Left kidney (tissue), 8 donors: ENCODE measurements at places on chromosomes 5 and 9. TPM values are rescaled to one million over a fixed set of nuclear protein-coding genes. Genes with fewer than 3 reads are reported as not detected.
A peak's percentile ranks its signal among the peaks of the same experiment; 100 is the strongest.

The KCNV2 gene
- polyA plus RNA-seq, result 0.27 TPM

DNA sequence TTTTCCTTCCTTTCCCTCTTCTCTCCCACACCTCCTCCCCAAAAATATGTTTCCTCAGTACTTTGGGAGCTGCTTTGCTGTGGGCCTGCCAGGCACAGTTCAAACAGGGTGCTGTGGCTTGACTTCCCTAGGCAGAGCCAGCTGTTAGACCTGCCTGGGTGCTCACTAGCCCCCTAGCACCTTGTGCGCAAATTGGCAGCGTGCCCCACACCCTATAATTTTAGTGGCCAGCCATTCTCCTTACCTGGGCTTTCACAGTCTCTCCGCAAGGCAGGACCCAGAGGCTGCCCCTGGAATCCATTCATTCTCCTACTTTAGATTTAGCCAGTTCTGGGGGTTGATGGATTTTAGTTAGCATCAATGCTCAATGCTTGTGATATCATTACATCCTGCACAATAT lies 72.3 kb downstream of the ANGPTL2 start:
- no peak for DNase-seq

The RASEF gene
- polyA plus RNA-seq, result 8.5 TPM

The PDZD2 gene
- polyA plus RNA-seq, result 22.1 TPM

DNA sequence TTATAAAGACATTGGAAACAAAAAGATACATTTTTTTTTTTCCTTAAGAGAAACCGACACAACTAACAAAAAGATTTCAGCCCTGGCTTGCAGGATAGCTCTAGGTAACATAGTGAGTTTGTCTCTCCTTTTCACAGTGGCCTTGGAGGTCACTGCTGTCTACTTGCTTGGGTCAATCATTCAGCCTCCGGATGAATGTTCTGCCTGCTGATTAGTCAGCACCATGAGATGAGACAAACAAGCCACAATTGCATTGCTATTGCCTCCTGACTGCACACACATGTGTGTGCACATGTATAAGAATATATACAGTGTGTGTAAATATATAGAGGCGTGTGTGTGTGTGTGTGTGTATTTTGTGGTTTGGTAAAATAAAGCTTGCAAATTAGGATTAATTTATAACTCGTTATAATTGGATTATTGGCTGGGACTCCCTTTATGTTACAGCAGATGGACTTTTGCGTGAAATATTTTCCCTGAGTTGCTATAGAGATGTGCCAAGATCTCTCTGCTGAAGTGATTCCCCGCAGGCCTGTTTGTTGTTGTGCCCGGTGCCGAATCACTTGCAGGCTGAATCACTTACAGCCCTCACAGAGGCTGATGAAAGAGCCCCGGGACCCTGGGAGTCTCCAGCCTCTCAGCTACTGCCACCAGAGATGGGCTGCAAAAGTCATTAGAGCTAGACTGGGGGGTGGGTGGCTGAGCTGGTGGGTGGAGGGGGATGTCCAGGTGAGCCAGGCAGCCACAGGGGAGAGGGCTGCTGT lies 161.2 kb downstream of the FGF18 start:
- no peak for DNase-seq

The ORM1 gene
- polyA plus RNA-seq, result 0.22 TPM

GRCh38 chr5:86894056-86894455 lies 276.3 kb downstream of the COX7C start:
- DNase-seq, result no peak

DNA sequence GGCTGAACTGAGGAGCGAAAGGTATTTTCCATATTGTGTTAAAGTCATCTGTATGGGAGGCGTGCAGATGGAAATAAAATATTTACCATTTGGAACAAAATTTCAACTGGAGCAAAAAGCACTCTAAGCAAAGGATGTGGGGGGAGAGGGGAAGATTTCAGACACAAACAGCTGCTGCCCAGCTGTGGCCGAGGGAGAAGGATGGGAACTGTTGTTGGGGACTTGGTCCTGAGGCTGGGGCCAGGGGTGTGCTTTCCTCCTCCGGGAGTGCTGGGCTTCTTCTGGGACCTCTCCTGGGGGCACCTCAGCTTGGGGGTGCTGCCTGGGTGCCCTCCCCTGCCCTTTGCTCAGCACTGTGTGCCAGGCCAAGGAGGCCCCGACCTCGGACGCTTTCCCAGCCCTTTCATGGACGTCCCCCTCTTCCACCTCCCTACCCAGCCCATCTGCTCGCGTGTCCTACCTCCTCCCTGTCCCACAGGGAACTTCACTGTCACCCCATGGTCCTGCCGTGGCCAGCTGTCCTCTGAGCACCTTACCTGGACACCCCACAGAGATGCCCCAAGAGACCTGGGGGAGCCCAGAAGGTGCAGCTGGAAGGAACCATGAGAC lies 101.9 kb upstream of the COL5A1 start:
- DNase-seq, result peak; percentile 63

The PCDHGA7 gene
- 2.2 TPM for polyA plus RNA-seq

- no peak for DNase-seq
Measured at GRCh38 chr9:95028853-95029219, 288.7 kb downstream of the FANCC start.

DNA sequence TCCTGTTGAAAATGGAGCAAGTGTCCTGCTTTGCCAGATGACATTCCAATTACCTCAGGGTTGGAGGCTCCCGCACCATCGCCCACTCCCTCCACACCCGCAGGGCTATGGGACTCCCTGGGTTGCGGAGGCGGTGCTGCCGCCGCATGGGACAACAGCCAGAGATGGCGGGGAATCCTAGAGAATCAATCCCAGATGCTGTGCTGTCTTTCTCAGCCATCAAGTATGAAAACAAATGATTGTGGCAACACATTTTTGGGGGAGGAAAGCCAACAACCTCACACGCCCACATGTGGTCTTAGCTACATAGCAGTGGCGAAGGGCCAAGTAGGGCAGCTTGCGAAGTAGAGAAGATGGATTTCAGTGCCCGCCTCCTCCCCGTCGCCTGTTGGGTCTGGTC lies 46.7 kb downstream of the IL31RA start:
- no peak for DNase-seq

DNA sequence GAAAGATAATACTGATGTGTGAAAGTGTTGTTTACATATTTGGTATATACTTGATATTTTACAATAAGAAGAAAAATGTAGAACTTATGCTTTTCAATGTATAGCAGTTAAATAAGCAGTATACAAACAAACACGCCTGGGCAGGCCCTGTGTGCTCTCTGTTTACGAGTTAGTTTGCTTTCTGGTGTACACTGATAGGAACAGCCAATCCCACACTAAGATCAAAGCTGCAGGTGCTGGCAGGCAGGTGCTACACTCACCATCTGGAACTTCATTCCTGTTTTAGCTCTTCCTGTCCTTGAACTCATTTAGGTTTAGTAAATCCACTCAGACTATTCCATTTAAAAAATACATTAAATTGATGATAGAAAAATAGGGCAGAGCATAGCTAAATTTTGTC lies 614.7 kb upstream of the ST8SIA4 start:
- DNase-seq, result no peak

The PCSK1 gene
- 0.38 TPM for polyA plus RNA-seq

The GPR21 gene
- polyA plus RNA-seq, result 0.62 TPM

GRCh38 chr5:103582364-103582763 lies 19.8 kb upstream of the NUDT12 start:
- DNase-seq, result no peak

- no peak for DNase-seq
Measured at GRCh38 chr9:93897075-93897970, 57.8 kb downstream of the BARX1 start.

GRCh38 chr5:140992828-140993227 lies 26.6 kb downstream of the PCDHAC2 start:
- DNase-seq, result no peak

The OGN gene
- 40.2 TPM for polyA plus RNA-seq

- no peak for DNase-seq
Measured at GRCh38 chr5:111227226-111227782, 3.1 kb downstream of the CAMK4 start.

- DNase-seq, result no peak
Measured at GRCh38 chr9:7433508-7434292, 365.9 kb downstream of the DMAC1 start.

- DNase-seq, result no peak
Measured at GRCh38 chr5:88878976-88879375, 4.0 kb downstream of the MEF2C start.

The SYNPO gene
- polyA plus RNA-seq, result 85.9 TPM

DNA sequence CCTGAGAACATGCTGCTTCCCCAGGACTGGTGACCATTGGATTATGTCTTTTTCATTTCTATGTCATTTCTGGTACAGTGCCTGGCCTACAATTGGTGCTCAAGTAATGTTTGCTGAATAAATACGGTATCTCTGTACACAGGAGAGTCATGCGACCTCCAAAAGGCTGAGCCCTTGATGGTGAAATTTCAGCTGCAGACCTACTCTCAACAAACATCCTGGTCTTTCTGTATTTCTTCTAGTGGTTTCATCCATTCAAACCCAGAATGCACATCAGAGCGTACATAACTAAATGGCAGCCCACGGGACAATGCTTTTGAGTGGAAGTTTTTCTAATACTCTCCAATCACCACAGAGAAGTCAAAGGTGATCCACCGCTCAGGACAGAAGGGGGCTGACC lies 62.6 kb upstream of the RPS23 start:
- DNase-seq, result no peak

DNA sequence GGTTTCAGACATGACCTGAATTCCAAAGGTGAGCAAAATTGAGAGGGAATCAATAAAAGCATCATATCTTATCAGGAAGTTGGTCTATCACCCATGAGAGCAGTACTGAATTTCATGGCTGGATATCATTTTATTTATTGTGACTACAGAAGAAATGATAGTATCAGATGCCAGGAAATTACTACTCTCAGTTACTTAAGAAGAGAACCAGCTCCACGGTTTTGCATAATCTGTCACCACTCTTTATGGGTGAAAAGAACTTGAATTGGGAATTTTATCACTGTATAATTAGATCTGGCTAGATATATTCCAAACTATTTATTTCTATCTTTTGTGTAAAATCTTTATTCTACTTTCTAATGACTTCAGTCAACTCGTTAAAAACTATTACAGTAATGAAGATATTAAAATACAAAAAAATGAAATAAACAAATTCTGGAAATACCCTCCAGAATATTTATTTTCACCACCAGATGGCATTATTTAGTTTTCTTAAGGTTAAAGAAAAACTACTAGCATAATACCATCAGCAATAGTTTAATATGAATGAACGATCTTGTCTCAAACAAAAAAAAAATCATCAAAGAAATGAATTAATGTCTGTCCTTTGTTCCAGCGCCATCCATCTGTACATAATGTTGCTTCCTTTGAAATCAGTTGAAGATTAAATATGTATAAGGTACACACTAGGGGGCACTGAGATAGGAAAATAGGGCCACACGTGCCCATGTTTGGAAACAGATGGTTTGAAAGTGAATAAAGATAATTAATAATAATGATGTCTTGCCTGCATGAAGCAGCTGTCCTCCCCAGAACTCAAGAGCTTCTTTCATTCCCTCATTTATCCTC lies 84.7 kb upstream of the SLCO6A1 start:
- no peak for DNase-seq

- DNase-seq, result no peak
Measured at GRCh38 chr9:78292716-78293497, 4.0 kb upstream of the PSAT1 start.

The FEM1C gene
- polyA plus RNA-seq, result 24.6 TPM

DNA sequence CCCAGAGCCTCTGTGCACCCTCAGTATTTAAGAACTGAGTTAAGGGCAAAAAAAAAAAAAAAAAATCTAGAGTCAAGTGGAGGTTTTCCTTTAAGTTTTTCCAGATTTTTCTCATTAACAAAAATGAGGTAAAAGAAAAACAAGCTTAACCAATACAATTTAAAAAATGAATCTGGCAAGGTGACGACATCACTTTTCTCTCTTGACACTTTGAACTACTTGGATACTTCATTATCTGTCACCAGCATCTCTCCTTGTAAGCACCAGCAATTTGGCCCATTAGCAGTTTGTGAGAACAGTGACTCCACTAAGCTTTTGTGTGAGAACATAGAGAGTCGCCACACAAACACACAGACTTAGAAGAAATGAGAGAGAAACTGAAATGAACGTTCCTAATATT lies 345.7 kb upstream of the SLC30A5 start:
- DNase-seq, result no peak

The DRD1 gene
- polyA plus RNA-seq, result not detected

DNA sequence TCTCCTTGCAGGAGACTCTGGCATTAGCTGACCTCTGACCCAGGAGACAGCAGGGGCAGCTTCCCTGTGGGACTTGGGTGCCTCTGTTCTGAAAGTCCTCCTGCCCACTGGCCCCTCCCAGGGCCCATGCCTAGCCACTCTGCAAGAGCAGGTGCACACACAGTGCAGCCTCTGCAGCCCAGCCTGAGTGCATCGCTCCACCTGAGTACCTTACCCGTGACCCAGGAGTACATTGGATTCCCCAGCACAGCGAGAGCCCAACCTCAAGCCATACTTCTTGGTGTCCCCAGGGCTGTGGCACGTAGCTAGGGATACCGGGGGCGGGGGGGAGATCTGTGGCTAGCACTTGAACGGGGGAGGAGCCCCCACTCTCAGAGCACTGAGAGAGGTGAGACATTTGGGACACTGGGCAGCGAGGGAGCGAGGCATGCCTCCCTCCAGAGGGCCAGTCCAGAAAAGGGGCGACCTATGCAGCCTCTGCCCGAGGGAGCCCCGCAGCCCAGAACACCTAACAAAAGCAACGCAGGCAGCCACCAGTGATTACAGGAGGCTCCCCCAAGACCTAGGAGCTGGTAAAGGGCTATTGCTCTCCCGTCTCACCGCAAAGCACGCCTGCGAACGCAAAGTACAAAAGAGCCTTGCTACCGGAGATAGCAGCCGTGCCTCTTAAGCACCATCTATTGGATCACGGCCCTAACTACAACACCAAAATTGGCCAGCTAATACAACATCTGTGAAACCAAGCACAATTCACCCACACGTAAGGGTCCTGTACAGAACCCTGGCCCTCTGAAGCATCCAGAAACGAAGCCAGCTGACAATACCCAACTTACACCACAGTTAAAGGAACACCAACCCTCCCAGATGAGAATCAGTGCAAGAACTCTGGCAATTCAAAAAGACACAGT lies 826 bp upstream of the PRDM9 start:
- DNase-seq, result no peak

- DNase-seq, result no peak
Measured at GRCh38 chr5:138737494-138738265, 15.5 kb upstream of the CTNNA1 start.

The PCDHGB3 gene
- 2.8 TPM for polyA plus RNA-seq

DNA sequence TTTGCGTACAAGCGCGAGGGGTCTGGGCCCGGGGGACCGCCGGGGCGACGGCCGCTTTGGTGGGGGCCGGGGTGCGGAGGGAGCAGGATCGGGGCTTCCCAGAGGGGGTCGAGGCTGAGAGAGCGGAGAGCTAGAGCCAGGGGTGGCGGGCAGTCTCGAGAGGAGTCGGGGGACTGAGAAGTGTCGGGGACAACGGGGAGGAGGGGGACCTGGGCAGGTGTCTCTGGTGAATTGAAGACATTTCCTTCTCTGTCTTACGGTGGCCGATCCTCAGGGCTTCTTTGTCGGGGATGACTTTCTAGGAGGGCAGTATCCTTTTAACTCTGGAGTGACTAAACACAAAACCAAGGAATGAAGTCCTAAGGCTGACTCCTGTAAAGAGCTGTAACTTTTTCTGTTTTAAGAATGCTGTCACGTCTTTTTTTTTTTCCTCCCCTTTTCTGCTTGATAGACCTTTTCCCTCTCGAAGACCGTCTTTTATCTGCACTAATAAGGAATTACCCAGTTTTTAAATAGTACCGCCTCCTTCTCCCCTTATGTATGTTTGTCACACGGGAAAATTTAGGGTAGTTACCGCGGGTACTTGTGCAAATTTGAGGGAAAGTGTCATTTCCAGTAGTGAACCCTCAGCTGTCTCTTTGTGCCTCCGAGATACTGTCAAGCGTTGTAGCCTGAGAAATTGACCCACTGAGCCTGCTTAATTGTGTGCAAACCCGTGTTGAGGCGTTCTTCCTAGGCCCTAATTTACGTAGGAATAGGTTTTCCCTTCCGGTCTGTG lies 822 bp downstream of the DENND4C start:
- no peak for DNase-seq

The BTNL9 gene
- polyA plus RNA-seq, result 10.7 TPM
